Effector memory CD4-positive, alpha-beta T cell (primary cell): ENCODE measurements at places on chromosomes 7 and 10.

GRCh38 chr10:75720157-75720556 lies 288.7 kb downstream of the LRMDA start:
- DNase-seq = no peak

- DNase-seq = no peak
Measured at GRCh38 chr7:30924624-30925023, 13.0 kb downstream of the AQP1 start.

- no peak for DNase-seq
Measured at GRCh38 chr10:17453373-17454091, 863 bp downstream of the ST8SIA6 start.

- DNase-seq = no peak
Measured at GRCh38 chr7:20279979-20280378, 50.7 kb upstream of the ITGB8 start.

GRCh38 chr7:22452142-22452959 lies 47.6 kb downstream of the STEAP1B start:
- no peak for DNase-seq
